ENCODE measurements at places on chromosomes 7 and 10. TPM values are rescaled to one million over a fixed set of nuclear protein-coding genes. Genes with fewer than 3 reads are reported as not detected.

DNA sequence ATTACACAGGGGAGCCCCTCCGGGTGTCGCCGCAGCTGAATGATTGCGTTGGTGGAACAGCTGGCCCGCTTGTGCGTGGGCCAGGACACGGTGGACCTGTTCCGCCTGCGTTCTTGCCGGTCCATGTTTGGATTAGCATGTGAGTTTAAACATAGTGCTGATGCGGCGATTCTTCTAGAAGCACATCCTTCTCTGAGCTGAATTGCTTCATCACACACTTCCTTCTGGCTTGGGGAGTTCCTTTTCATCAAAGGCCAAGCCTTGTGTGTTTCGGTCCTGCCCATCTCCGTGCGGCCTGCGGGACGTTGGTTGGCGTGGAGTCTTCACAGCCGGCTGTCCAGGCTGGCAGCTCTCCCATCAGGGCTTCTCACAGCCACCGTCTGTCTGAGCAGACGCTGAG lies 45.5 kb upstream of the SLC29A4 start:
- H3K27me3 ChIP-seq = no peaks in the 10 kb centered on the region
- DNase-seq = no peak
- H3K36me3 ChIP-seq = no peaks in the 10 kb centered on the region
- H3K27ac ChIP-seq = no peak overlapping the region
- peaks cover 4% of the 10 kb centered on the region for H3K4me1 ChIP-seq

The INA gene
- 0.42 TPM for total RNA-seq

- H3K4me1 ChIP-seq = peaks cover 21% of the 10 kb centered on the region
- H3K36me3 ChIP-seq = peaks cover 35% of the 10 kb centered on the region
- peak overlapping the region; percentile 86 for H3K4me3 ChIP-seq
- no peak overlapping the region for H3K27ac ChIP-seq
Observed at GRCh38 chr10:119078422-119079179, 2.0 kb downstream of the EIF3A start.

The SMKR1 gene
- total RNA-seq = not detected

- H3K27ac ChIP-seq = no peak overlapping the region
- no peak for DNase-seq
Observed at GRCh38 chr7:147904219-147904576, 686.4 kb upstream of the C7orf33 start.

- H3K36me3 ChIP-seq = peaks cover 10% of the 10 kb centered on the region
- peaks cover 33% of the 10 kb centered on the region for H3K4me1 ChIP-seq
- no peak overlapping the region for H3K27ac ChIP-seq
Observed at GRCh38 chr7:36153571-36154097, 580 bp downstream of the EEPD1 start.

The PRKCQ gene
- not detected for total RNA-seq

The HOXA1 gene
- total RNA-seq = 5.8 TPM

DNA sequence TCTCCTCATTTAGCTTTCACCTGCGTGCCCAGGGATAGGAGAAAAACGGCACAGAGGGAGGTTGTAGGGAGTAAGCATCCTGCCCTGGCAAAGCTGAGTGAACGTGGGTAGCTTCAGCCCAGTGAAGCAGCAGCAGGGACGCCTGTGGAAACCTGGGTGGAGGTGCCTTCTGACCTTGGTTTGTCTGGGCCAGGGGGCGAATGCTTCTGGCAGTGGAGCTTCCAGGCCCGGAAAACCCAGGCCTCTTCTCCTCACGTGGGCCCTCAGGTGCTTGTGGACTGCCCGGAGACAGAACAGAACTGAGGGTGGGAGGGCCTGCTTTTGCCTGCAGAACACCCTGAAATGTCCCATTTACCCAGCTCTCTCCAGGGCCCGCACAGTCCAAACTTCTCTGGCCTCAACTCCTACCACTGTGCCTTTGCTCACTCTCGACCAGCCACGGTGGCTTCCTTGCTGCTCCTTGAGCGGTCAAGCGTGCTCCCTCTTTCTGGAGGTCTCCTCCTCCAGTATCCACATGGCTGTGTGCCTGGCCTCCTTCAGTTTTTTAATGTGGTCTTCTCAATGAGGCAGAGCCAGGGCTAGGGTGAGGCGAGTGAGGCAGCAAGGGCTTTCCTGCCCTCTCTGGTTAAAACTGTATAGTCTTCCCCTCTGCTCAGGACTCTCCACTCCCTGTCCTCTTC lies 62.4 kb downstream of the TMEM209 start:
- 0 out of 2 replicates have a peak, but pooled peaks cover 2% of the 10 kb centered on the region for H3K36me3 ChIP-seq
- no peak overlapping the region for H3K27ac ChIP-seq
- no peak for DNase-seq
- H3K27me3 ChIP-seq = no peaks in the 10 kb centered on the region

- no peaks in the 10 kb centered on the region for H3K27me3 ChIP-seq
- no peaks in the 10 kb centered on the region for H3K4me1 ChIP-seq
- DNase-seq = no peak
- no peaks in the 10 kb centered on the region for H3K36me3 ChIP-seq
- H3K4me3 ChIP-seq = no peak overlapping the region
- no peak overlapping the region for H3K27ac ChIP-seq
Observed at GRCh38 chr10:33478089-33478674, 143.7 kb upstream of the NRP1 start.

GRCh38 chr7:70700055-70700940 lies 431.6 kb upstream of the GALNT17 start:
- H3K27ac ChIP-seq = no peak overlapping the region
- no peak for DNase-seq
- H3K36me3 ChIP-seq = no peaks in the 10 kb centered on the region
- H3K4me3 ChIP-seq = no peak overlapping the region
- peaks cover 19% of the 10 kb centered on the region for H3K27me3 ChIP-seq

- H3K27me3 ChIP-seq = no peaks in the 10 kb centered on the region
- DNase-seq = no peak
- no peak overlapping the region for H3K4me3 ChIP-seq
- H3K4me1 ChIP-seq = peaks cover 43% of the 10 kb centered on the region
- no peaks in the 10 kb centered on the region for H3K36me3 ChIP-seq
- no peak overlapping the region for H3K27ac ChIP-seq
Observed at GRCh38 chr10:77493239-77493806, 144.3 kb downstream of the KCNMA1 start.
